Tibial nerve (tissue), 4 donors: ENCODE measurements at places on chromosomes 4 and X.

GRCh38 chr4:150244600-150244999 is 166.4 kb downstream of the DCLK2 start:
- DNase-seq = no peak

DNA sequence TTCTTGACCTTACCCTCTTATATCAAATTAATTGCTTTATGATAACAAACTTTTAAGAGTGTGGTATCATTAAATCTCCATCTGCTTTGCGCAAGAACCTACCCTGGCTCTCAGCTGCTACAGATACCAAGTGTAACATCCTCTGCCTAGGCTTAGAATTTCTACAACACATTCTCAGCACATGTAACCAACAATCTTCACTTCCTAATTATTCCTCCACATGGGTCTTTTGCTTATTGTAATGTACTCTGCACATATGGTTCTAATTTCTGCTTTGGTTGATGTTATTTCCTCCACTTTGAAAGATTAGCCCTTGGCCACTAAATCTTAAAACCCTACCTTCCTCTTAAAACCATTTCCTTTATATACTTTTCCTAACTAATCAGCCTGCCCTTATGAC is 242.4 kb downstream of the ARHGAP24 start:
- no peak for DNase-seq

- no peak for DNase-seq
Measured at GRCh38 chr4:139202991-139203390, 26.0 kb upstream of the ELF2 start.

DNA sequence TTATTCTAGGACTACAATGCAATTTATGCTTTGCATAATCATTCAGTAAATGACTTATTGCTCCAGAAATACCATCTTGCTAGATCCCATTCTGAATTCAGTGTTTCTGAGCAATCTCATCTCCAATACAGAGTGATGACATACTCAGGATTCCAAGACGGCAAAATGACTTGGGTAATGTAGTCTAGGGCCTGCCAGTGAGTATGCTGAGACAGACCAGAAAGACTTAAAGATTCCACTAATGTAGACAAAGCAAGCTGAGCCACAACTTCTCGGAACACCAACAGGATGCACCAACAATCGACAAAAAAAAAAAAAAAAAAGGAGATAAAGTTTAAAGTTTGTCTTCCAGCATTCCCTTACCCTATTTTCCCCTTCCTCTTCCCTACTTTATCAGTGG is 919 bp upstream of the SEC24B start:
- no peak for DNase-seq

DNA sequence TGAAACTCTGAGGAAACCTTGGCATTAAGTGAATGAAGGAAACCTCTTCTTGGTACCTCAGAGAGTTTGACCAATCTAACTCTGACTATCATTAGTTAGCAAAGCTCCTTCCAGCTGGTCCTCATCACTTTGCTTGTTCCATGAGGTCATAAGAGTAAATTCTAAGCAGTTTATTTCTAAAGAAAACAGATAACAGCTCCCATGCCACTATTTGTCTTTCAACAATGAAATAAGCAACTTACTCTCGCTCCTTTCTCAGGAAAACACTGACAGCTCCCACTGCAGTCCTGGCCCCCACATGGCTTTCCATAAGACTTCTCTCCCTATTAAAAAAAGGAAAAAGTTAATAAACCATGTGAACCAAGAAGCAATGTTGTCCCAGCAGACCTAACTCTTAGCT is 127.7 kb downstream of the COL4A6 start:
- DNase-seq = no peak

DNA sequence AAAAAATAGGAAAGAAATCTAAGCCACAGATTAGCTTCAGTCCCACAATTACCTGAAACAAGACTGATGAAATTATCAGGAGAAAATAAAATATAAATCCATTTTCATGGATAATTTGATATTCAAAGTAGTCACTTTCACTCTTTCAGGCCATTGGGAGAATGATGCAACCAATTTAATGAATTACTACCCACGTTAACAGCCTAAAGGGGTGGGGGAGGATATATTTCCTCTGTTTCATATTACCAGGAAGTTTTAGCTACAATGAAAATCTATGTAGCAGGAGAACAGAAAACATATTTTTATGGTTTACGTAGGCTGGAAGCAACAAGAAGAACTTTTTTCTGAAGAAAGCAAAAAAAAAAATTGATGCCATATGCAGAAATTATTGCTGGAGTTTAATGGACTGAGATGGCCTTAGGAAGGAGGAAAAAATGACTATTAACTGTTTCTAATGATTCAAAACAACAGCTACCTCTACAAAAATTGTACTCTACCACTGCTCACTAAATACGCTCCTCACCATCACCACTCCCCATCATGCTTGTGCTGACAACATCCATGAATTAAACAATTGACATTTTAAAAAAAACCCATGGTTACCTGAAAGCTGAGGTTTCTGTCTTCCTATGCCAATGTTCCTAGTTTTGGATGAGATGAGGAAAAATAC is 100.9 kb downstream of the CXXC4 start:
- DNase-seq = no peak

- DNase-seq = no peak
Measured at GRCh38 chr4:82293304-82293703, 80.5 kb downstream of the HNRNPD start.

DNA sequence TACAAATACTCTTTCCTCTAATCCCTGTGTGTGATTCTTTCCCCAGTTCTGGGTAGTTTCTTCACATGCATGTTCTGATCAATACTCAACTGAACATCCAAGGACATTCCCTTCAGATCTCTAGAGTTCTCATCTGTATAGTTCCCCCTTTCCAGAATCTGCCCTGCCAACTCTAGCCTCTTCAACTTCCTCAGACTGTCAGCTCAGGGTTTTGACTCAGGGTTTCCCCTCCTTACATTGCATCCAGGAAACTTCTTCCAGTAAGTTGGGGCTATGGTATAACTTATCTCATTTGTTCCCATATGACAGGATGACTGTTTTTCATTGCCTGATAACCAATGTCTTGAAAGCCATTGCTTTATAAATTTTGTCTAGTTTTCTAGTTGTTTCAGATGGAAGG is 14.2 kb upstream of the ANKRD17 start:
- DNase-seq = no peak

DNA sequence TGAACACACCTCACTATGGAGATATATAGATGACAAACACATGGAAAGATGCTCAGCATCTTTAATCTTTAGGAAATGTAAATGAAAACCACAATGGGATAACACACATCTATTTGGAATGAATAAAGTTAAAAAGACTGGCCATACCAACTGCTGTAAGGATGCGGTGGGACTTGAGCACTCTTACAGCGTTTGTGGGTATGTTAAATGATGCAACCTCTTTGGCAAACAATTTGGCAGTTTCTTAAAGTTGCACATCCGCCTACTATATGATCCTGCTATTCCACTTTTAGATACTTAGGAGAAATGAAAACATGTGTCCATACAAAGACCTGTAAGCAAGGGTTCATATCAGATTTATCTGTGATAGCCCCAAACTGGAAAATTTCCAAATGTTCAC is 50.7 kb downstream of the MRPL1 start:
- no peak for DNase-seq

- no peak for DNase-seq
Measured at GRCh38 chr4:56618734-56619133, 62.4 kb downstream of the HOPX start.

DNA sequence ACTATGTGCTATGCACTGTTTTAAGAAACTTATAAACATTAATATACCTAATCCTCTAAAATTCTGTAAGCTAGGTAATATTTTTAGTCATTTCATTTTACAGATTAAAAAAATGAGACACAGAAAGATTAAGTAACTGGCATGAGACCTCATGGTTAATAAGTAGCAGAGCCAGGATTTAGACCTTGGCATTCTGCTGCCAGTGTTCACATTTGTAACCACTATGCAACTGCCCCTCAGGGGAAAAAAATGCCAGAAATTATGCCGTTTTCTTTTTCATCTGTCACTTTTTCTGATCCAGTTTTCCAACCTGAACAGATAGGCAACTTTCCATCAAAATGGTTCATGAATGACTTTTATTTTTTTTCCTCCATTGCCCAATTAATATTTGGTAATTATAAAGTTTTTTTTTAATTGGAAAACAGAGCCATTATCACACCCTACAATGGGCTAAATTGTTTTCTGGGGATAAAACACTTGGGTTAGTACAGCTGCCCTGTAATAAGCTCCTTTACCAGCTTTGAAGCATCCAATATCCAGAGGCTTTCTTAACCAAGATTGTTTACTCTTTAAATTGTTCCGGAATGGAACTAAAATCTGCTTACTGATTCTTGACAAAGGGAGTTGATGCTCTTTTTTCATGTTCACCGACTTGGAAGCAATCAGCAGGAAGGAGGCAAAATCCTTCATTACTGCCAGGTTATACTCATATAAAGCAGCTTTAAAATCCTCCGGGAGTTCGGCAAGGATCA is 56.4 kb upstream of the DDX60 start:
- DNase-seq = no peak

DNA sequence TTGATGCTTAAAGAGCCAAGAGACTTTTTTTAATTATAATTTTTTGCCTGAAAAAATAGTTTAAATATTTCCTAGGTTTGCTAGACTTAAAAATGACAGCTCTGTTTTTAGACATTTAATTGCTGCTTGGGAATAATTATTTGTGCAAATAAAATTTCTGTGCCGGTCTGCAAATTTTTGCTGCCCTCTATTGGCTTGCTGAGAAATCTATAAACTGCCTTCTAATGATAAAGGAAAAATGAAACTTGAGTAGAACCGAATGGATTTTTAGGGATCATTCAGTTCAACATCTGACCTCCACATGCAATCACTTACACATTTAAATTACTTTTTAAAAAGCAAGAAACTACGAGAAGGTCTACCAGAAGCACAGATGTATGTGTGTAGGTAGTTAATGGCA is 434.0 kb downstream of the FAM133A start:
- DNase-seq = no peak

- peak; percentile 14 for DNase-seq
Measured at GRCh38 chrX:50813843-50814661, at the start of gene SHROOM4. TSS of gene SHROOM4 (minus strand) at chrX:50814194. CDS start at chrX:50814018, 176 bp downstream.

- no peak for DNase-seq
Measured at GRCh38 chr4:156390599-156391324, 437.1 kb upstream of the CTSO start.

- no peak for DNase-seq
Measured at GRCh38 chrX:23908219-23909004, 606 bp downstream of the CXorf58 start.

- no peak for DNase-seq
Measured at GRCh38 chrX:11269996-11270395, 23.2 kb upstream of the AMELX start.

GRCh38 chr4:81965454-81965853 is 408.3 kb downstream of the HNRNPD start:
- DNase-seq = no peak

DNA sequence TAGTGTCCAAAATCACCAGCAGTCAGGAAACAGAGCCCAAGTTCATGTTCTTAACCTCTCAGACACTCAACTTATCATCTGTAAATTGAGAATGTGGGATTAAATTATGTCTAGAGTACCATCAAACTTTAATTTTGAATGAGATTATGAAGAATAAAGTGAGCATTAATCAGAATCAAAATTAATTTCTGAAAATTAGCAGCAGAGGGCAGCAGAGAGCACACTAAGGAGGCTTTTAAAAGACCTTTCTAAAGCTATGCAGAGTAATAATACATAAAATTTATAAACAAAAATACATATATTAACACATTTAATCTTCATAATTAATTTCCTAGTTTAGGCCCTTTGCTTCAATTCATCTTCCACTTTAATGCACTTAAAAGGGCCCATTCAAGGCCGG is 7.1 kb downstream of the TASL start:
- DNase-seq = no peak

DNA sequence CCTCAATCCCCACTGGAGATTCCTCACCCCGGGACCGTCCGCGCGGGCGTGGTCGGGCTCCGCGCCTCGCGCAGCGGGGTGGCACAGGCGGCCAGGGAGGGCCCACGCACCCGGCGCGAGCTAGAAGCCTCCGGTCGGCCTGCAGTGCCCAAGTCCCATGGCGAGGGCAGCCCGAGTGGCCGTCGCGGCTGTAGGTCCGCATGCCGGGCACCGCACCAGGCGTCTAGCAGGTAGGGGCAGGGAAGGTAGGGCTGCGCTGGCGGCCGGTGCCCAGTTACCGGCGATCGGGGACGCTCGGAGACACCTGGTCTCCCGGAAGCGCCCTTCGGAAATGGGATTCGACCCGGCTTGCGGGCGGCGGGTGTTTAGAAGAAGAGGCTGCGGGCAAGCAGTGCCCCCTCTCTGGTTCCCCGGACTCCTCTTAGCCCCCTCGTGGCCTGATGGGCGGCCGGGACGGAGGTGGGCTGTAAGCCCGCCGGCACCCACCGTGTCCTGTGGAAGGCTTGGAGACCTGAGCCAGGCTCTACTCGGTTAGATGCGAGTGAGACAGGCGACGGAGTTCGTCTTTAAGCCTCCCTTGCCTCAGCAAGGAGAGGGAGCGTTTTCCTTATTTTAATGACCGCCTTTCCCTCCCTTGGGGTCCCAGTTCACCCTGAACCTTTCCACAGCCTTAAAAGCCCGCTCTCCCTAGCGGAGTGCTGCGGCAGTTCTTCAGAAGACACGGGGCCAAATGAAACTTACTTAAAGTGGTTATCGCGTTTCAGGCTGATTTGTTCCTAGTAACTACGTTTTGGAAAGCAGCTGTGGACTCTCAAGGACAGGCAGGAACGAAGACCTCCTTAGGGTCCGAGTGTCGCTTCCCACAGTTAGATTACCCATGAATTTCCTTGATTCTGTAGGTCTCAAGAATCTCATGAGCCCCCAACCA is 821 bp downstream of the SLITRK2 start:
- DNase-seq = no peak

DNA sequence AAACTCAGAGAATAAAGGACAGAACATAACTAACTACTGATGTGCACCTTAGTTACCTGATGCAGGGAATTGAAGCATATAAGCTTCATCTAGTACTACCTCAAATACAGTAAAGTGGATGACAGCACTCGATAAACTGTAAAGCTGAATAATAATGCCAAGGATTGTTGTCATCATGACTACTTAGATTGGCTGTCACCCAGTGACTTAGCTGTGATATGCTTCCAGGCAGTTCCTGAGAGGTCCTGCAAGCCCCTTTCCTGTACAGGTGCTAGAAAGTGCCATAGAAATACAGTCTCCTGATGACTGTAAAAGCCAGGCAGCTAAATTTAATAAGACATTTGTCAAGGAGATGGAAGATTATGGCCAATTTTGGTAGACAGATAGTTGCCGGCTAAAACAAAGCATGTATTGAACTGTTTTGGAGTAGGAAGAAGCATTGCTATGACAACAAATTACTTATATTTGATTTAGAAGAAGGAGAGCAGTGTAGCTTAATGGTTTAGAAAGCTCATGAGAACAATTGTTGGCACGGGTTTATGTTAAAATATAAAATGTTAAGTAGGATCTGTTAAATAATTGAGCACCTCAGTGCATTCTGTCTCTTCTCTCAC is 29.7 kb downstream of the TMEM164 start:
- DNase-seq = no peak

GRCh38 chr4:22635692-22636091 is 57.0 kb upstream of the GBA3 start:
- DNase-seq = no peak
